ENCODE measurements at places on chromosomes 16 and 17. TPM values are rescaled to one million over a fixed set of nuclear protein-coding genes. Genes with fewer than 3 reads are reported as not detected.

DNA sequence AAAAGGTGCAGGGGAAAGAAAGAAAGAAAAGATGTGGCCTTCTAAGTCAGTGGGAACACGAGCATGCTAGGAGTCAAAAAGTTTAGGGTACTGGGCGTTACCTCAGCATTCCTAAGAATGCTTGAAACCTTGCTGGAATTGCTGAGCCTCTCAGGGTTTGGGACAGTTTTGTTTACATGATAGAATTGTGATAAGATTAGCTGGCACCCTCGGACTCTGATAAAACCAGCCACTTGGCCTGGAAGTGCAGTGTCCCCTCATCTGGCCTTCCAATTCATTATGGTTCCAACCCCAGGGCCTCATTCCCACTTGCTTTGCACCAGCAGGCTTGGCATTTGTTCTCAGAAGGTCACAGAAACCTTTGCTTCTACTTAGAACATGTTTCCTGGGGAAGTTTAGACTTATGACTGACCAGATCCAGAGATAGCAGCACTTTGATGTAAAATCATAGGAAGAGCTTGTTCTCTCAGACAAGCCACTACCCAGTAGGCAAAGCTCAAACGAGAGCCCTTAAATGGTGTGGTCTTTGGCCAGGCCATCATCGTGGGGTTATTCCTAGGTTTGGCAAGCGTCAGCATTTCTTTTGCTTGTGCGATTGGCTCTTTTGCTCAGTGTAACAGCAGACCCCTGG is 8.0 kb downstream of the SGF29 start:
- DNase-seq: no peak

Gene CDC42EP4
- 53.0 TPM for total RNA-seq

DNA sequence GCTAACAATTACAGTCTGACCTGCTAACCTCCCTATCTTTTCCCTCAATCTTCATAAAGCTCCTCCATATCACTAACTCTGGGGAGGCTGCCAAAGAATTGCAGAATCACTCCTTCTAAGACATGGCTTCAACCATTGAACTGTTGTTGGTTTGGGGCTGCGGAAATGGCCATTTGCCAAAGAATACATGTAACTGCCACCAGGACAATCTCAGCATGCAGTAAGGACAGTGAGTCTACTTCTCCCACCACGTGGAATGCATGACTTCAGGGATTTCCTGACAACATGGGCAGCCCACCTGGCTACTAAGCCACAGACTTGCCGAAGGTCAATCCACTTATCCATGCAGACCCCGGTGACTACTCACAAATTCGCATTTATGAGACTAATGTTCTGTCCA is 104.3 kb upstream of the NUDT7 start:
- DNase-seq: no peak

Gene SPATA32
- not detected for total RNA-seq

DNA sequence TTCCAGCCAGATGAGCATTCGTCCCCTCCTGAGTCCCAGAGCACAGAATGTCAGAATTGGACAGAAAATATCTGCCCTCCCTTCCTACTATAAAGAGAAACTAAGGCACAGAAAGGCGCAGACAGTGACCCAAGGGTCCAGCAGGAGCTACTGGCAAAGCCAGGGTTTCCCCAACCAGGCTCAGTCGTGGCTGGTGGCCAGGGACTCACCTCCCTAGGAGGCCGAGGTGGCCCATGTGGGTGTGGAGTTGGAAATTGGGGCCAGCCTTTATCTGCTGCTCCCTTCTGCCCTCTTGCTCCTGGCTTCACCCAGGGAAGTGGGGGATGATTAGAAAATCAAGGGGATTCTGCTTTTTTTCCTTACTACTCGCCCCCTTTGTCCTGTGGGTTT is 1.1 kb downstream of the DRC7 start:
- no peak for DNase-seq

GRCh38 chr16:19114359-19115147 is 789 bp downstream of the ITPRIPL2 start:
- peak; percentile 74 for DNase-seq

Gene TPPP3
- total RNA-seq: 8.9 TPM

- DNase-seq: no peak
Measured at GRCh38 chr16:86578061-86578599, at the start of gene FOXL1. TSS of gene FOXL1 (plus strand) at chr16:86578549. CDS start at chr16:86578724, 175 bp downstream.

GRCh38 chr17:73331060-73331459 is 19.3 kb upstream of the CDC42EP4 start:
- no peak for DNase-seq

All from Right ventricle myocardium superior (tissue), 1 donor.